Activated naive CD8-positive, alpha-beta T cell treated with anti-CD3 and anti-CD28 coated beads for 36 hours (primary cell): ENCODE measurements at places on chromosomes 2 and 18. TPM values are rescaled to one million over a fixed set of nuclear protein-coding genes. Genes with fewer than 3 reads are reported as not detected.

UGT1A9 gene
- total RNA-seq = not detected

- no peak for DNase-seq
Observed at GRCh38 chr2:23400703-23401102, 15.7 kb downstream of the KLHL29 start.

CDH7 gene
- not detected for total RNA-seq

DNA sequence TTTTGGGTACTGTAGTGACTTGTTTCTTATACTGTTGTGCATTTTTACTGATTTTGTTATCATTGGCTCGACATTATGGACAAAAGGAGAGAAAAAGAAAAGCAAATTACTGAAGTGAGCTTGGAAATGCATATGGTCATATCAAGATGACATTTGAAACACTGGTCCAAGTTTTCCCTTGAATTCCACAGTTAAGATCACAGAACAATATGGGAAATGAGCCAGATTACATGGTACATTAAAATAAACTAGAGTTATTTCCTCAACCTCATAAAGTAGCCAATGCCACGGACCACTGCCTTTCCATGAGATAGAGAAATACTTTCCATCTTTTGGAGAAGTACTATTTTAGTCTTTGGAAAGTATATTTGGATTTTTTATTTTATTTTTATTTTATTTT is 62.0 kb upstream of the SGPP2 start:
- no peak for DNase-seq

DNA sequence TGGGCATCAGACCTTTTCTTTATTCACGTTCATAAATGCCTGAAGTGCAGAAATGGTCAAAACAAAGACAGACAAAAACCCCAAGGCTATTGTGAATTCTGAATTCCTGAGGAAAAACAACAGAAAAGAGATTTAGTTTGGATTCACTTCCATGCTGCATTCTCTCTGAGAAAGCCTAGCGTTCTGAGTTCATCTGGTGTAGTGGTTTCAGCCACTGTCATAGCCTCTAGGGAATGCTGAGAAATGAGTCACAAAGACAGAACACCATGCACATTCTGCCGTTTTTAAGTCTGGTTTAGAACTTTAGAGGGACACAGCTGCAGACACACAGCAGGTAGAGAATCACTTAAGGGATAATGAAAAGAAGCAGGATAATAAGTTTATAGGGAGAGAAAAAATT is 93.8 kb downstream of the LRP1B start:
- no peak for DNase-seq

DNA sequence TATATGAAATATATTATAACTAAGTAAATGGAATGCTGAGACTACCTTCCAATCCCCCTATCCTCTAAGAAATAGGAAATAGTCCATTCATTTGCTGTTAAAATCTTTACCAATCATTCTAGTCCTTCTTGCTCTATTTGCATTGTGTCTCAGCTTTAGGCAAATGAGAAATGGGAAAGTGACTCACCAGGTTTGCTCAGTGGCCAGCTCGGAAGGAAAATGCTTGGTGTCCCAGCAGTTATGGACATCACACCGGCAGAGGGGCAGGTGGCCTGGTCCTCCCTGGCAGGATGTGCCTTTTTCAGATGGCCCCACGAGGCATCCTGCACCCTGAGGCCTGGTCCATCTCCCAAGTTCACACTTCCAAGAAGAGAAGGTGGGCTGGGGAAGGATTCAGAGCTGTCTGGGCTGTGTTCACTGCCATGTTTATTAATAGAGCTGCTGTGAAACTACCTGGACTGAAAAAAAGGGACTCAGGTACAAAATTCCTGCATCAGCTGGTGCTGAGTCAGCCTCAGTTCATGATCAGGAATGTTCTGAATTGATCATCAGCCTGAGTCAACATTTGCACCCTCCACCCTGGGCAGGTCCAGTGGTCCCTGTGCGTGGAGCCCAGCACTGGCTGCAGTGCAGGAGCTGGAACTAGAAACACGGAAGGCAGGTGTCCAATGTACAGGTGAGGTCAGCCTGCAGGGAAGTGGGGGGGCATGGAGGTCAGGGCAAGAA is 60.1 kb upstream of the ARL4C start:
- DNase-seq = no peak

DNA sequence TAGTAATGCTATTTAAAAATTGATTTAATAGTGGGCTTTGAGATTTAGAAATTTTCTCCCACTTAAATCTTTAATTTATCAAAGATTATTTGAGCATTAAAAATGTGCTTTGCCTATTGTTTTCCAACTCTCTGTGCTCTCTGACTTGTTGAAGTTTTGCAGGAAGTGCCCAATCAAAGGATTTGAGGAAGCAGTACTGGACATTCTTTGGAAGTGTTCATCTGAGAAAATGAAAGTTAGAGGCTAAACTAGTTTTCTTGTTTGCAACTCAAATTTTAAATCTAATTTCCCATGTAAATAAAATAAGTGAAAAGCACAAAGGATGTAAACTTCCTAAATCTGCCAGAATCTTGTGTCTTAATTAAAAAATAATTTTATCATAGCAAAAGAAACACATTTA is 89.1 kb downstream of the CAMKMT start:
- no peak for DNase-seq

- no peak for DNase-seq
Observed at GRCh38 chr18:76580288-76580962, 85.4 kb upstream of the ZNF516 start.

GRCh38 chr2:133843551-133843950 is 275.3 kb upstream of the NCKAP5 start:
- no peak for DNase-seq

GRCh38 chr2:169009865-169010579 is 21.1 kb downstream of the ABCB11 start:
- DNase-seq = no peak

SAG gene
- total RNA-seq = 0.31 TPM

DNA sequence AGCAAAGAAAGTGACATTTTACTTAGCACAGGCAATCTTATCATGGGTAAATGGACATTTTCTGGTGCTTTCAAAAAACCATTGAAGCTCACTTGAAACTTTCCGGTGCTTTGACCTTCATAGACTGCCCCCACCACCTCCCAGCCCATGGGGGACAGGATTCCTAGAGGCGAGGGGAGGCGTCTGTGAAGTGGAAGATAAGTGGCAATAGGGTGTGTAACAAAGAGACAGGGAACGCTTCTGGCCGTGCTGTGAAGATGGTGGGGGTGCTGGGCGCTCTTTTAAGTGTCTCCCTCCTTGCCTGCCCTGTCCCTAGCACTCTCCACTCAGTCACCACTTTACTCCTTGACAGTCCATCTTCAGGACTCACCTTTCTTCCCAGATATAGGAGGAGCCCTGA is 23.4 kb upstream of the GMPPA start:
- no peak for DNase-seq

GRCh38 chr2:31475692-31476091 is 61.1 kb upstream of the XDH start:
- DNase-seq = no peak

DNA sequence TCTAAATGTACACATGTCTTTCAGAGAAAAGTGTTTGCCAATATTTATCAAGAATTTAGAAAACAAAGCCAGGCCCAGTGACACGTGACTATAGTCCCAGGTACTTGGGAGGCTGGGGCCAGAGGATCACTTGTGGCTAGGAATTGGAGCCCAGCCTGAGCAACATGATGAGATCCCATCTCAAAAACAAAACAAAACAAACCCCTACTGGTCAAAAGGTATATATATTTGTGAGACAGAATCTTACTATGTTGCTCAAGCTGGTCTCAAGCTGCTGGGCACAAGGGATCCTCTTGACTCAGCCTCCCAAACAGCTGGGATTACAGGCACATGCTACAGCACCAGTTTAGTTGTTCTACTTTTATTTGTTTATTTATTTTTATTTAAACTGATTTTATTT is 79.2 kb downstream of the ZDBF2 start:
- DNase-seq = no peak

SOWAHC gene
- 0.14 TPM for total RNA-seq

DNA sequence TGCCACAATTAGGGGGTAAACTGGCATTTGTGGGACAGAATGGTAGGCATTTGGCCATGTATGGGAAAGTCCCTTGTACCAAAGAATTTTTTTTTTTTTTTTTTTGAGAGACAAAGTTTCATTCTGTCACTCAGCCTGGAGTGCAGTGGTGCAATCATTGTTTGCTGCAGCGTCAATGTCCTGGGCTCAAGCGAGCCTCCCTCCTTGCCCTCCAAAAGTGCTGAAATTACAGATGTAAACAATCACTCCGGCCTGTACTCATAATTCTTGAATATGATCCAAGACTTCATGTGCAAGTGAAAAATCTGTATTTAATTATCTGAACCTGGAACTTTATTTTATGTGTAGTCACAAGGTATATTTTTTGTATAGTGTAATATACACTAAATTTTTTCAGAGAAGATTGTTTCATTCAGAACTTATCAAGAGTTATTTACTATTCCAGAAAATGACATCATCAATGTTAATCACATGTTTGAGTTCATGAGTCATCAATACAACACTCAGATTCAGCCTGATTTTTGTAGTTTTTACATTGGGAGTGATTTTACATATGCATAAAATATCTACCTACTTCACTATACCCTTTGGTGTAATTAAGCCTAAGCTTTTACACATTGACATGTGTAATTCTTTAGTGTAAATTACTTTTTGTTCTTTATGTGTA is 138.7 kb upstream of the L3MBTL4 start:
- no peak for DNase-seq

RAB6C gene
- not detected for total RNA-seq

STPG4 gene
- total RNA-seq = not detected

NTSR2 gene
- not detected for total RNA-seq

GRCh38 chr2:152176113-152176714 is 651 bp upstream of the STAM2 start:
- no peak for DNase-seq

FAHD2B gene
- total RNA-seq = 20.5 TPM

DNA sequence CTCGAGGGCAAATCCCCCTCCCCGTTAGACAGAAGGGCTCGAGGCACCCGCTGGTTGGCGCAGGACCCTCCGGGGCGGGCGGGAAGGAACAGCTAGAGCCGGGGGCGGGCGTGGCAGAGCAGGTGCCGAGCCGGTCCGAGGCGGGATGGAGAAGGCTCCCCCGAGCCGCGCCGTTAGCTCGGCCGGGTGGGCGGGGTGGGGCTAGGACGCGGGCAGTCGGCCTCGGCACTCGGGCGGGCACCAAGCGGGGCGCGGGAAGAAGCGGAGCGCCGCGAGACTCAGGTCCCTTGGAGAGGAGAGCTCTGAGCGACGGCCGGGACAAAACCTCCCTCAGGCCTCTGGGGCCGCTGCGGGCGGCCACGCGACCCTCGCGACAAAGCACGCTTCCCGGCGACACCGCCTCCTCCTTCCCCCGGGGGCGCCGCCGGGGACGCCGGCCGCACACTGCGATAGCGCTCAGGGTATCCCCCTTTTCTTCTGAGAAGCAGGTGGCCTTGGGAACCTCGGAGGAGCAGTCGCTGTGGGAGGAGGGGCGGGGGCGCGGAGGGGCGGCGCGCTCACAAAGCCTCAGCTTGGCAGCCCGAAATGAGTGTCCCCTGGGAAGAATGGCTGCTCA is 721 bp downstream of the FHOD3 start:
- DNase-seq = no peak

CD226 gene
- total RNA-seq = 57.2 TPM

DNA sequence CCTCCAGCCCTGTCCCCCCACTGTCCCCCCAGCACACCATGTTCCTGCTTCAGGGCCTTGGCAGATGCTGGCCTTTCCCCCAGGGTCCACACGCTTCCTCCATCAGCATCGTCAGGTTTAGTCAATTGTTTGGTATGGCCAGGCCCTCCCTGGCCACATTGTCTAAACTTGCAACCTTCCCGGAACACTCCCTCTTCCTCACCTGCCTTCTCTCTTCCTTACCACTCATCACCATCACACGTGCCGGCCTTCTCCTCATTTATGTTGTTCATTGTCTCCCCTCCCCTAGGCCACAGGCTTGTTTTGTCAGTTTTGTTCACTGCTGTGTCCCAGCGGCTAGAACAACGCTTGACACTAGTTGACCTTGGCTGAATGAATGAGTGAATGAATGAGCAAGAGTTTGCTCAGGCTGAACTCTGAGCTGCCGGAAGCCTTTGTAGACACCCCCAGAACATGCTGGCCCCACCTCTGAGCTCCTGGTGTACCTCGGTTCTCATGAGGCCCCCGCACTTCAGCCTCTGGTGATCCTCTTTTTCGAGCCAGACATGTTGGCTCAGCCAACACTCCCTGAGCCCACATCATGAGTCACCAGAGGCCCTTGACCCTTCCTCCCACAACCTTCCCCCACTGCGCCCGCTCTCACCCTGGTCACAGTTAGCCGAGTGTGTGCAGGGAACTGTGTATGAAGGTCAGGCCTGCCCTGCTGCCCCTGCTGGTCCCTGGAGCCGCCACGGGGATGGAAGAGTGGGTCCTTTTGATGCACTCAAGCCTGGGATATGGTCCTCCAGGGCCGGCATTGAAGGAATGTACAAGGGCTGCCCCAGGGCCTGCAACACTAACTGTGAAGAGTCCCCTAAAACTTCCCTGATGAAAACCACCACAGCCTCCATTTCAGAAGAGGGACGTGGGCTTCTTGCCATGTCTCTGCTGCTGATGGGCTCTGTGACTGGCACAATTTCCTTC is 57.5 kb downstream of the HS1BP3 start:
- DNase-seq = no peak

DNA sequence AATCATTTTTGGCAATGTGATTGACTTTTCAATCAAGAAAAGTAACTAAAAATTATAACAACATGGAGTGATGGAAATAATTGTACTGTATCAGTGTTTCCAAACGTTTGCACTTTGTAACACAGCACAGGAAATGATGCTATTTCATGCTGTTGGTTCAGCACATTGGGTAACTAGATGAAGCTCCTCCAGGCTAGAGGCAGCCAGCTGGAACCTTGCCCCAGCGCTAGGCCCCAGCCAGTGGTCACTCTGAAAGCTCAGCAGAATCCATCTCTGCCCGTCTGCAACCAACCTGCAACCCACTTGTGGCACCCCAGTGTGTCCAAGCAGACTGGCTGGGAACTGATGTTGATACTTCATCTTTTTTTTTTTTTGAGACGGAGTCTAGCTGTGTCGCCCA is 15.3 kb downstream of the UNC50 start:
- DNase-seq = no peak

RFX8 gene
- not detected for total RNA-seq

GRCh38 chr2:107931412-107931811 is 54.9 kb upstream of the SLC5A7 start:
- no peak for DNase-seq

OR6B3 gene
- total RNA-seq = not detected

DNA sequence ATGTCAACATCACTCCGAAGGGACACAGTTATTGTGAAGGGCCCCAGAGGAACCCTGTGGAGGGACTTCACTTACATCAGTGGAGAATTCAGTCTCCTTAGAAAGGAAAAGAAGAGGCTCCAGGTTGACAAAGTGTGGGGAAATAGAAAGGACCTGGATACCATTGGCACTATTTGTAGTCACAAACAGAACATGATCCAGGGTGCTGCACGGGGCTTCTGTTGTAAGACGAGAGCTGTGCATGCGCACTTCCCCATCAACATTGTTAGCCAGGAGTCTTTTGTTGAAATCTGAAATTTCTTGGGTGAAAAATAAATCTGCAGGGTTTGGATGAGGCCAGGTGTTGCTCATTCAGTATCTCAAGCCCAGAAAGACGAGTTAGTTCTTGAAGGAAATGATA is 2.4 kb upstream of the ALPK2 start:
- DNase-seq = no peak

GRCh38 chr2:160898581-160899307 is 261.5 kb upstream of the TANK start:
- no peak for DNase-seq
